ENCODE measurements at places on chromosomes 7 and 10. TPM values are rescaled to one million over a fixed set of nuclear protein-coding genes. Genes with fewer than 3 reads are reported as not detected.

EPDR1 gene
- total RNA-seq, result 3.5 TPM

PTPRZ1 gene
- 40.0 TPM for total RNA-seq

NXPH1 gene
- 3.5 TPM for total RNA-seq

CACNB2 gene
- total RNA-seq, result 1.5 TPM

ANKRD61 gene
- total RNA-seq, result 1.7 TPM

GDI2 gene
- total RNA-seq, result 322 TPM

RBM33 gene
- total RNA-seq, result 32.6 TPM

NPSR1 gene
- not detected for total RNA-seq

FAM171A1 gene
- total RNA-seq, result 44.7 TPM

HOXA9 gene
- 2.8 TPM for total RNA-seq

AKR1C1 gene
- 27.7 TPM for total RNA-seq

CDC14C gene
- not detected for total RNA-seq

MYO3A gene
- total RNA-seq, result not detected

DNA sequence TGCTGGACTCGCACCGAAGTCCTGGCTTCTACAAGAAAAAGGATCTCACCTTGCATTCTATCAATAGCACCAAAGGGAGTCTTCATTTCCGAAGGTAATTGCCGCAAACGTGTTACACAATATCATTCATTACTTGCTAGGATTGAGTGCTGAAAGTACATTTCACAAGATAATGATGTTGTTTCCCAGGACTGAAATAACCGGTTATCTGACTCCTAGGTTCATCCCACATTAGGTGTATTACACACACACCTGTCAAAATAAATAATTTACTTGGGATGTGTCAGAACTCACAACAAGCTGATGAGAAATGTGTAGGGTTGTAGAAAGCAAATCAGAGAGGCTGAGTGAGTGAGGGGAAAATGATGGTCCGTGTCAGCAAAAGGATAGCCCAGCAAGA, 219.4 kb upstream of the RHOBTB1 start:
- no peak for ATAC-seq

- ATAC-seq, result peak; percentile 27
These were observed 27.4 kb upstream of the FXYD4 start for GRCh38 chr10:43344051-43344450.

- no peak for ATAC-seq
These were observed 134.3 kb upstream of the TNRC18 start for GRCh38 chr7:5557920-5558401.

GRCh38 chr7:15219758-15220157, 317.2 kb upstream of the DGKB start:
- ATAC-seq, result no peak

- no peak for ATAC-seq
These were observed 239.6 kb downstream of the SKAP2 start for GRCh38 chr7:26624839-26625238.

GRCh38 chr10:11894381-11895107, 71.4 kb downstream of the PROSER2 start:
- ATAC-seq, result no peak

DNA sequence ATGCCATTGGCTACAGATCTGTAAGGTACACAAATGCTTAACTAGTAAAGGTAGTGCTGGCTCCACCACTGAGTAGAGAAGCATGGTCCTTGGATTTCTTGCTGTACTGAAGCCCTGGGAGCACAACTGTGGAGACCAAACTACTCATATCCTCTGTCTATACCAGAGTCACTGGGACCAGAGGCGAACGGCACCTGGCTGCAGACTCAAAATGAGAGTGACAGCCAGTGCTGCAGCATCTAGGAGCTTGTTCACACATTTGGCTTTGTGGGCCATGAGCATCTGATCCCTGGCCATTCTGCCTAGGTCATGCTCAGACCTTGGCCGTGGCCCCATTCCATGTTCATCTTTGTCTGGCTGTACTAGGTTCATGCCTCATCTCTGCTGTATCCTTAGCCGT, 31.9 kb downstream of the LRRC18 start:
- ATAC-seq, result no peak

GRCh38 chr7:140079121-140079536, 16.4 kb upstream of the PARP12 start:
- no peak for ATAC-seq

DNA sequence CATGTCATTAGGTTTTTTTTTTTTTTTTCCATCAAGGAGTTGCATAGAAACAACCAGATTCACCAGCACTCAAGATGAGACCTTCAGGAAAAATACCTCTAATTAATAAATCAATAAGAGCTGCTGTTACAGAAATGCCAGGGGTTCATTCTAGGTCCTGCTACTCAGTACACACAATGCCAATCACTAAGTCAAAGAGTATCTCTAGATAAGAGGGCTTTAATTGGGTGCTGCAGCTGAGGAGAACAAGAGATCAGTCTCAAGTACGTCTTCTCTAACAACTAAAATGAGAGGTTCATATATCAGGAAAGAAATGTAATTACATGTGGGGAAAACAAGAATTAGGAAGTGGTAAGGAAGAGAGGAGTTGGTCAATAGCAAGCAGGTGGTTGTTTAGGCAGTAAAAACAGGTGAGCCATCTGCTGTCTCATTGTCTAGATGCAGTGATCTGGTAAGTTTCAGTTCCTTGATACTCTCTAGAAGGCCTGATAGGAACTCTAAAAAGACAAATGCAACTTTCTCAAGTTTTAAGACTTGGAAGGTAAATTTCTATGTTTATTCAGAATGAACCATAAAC, 272.9 kb upstream of the ZWINT start:
- ATAC-seq, result no peak

- ATAC-seq, result no peak
These were observed 454.8 kb downstream of the KCNMA1 start for GRCh38 chr10:77182803-77183202.

- ATAC-seq, result no peak
These were observed 23.1 kb downstream of the WASL start for GRCh38 chr7:123725586-123726171.

- ATAC-seq, result peak; percentile 34
These were observed 805 bp upstream of the HMX3 start for GRCh38 chr10:123134915-123135414.

DNA sequence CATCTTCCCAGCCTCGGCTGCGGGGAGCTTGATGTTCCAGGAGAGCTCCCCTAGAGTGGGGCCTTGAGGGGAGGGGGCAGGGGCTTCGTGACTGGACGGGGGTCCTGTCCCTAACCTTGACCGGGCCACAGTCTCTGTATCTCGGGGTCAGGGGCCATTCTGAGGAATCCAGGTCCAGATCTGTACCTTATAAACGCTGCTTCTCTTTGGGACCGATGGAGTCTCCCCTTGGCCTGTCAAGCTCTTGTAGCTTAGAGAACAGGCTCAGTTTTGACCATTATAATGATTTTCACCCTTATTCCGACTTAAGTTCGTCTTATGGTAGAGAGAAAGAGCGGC, 831 bp downstream of the ZKSCAN5 start:
- no peak for ATAC-seq

GRCh38 chr7:81120803-81121202, 202.0 kb upstream of the SEMA3C start:
- ATAC-seq, result no peak

- no peak for ATAC-seq
These were observed 368.4 kb upstream of the SHH start for GRCh38 chr7:156180451-156181229.

DNA sequence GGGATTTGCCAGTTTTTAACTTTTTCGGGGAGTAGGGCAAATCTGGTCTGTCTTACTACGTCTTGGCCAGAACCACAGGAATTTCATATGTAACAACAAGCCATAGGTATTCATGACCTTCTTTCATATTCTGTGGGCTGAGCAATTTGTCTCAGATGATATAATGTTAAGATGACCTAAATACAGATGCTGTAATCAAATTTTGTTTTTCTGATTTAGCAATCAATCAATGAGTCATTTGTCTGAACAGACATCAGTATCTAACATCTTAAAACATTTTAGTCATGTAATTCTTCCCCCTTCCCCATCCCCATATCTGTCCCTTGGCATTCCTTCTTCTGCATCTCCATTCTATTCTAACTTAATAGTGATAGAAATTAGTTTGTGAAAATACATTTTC, 24.8 kb upstream of the NME8 start:
- ATAC-seq, result no peak

DNA sequence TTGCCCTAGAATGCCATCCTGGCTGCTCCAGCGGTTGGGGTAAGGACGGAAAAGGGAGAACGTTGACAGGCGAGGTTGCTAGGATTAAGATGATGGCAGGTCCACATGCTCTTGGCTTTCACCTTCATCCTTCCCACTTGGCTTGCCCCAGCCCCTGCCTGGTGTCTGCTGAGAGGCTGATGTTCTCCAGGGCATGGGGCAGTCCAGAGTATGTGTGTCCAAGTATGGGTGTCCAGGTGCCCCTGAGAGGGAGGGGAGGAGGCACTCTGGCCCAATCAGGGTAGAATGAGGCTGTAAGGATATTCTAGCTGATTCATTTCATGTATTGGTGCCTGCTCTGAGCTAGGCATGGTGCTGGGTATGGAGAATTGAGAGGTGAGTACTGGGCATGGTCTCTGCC, 12.6 kb downstream of the NEURL1 start:
- ATAC-seq, result no peak

GRCh38 chr10:129662426-129662825, 195.4 kb downstream of the MGMT start:
- no peak for ATAC-seq

DNA sequence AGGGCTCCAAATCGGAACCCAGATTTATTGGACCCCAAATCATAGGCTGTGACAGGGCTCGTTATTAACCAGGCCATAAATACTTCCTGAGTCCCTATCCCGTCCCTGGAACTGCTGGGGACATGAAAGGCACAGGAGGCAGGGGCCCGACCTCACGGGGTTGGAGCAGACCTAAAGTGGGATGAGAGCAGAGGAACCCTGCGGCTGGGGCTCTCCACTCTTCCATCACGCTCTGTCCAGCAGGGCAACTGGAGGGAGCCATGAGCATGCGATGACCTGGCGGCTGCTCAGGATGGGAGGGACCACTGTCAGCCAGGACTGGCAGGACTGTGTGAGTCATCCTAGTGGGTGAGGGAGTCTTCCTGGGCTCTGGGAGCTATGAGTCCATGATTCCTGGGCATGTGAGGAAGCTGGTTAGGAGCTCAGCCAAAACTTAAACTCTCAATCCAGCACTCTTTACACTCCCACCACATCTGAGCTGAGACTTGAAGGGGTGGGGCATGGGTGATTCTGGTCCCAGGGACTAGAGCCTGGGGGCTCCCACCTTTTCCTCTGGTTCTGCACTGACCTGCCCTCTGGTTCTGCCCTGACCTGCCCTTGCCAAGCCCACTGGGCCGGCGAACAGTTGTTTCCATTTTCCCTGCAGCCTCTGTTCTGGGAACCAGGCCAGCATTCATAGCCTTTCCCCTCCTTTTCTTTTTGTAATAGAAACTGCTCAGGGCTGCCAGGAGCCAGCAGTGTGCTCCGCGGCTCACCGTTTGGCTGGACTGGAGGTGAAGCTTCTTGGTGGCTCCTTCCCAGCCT, 47.1 kb downstream of the SYPL1 start:
- ATAC-seq, result peak; percentile 97

DNA sequence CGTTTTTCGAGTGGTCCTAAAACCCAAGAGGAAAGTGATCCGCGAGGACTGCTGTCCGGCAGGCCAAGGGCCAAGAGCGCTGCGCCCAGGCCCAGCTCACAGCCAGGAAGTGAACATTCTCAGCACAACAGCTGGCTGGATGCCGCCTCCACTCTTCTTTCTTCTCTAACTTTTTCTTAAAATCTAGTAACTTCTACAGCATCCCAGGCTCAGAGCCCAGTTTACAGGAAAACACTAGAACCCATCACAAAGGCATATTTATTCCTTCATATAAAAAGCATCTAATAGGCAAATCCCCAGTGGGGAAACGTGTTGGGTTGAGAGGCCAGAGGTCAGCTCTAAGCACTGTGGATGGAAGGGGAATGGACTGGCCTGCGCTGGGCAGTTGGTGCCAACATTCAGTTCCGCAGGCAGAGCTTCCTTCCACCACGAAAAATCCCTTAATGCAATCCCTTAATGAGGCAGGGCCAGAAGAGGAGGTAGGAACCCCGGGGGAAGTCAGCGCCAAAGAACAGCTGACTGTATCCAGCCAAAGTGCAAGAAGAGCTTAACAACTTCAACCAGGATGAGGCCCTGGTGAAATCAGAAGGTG, 74.8 kb downstream of the ZRANB1 start:
- ATAC-seq, result no peak

GRCh38 chr10:23968301-23968700, 240.6 kb upstream of the KIAA1217 start:
- ATAC-seq, result peak; percentile 79

DNA sequence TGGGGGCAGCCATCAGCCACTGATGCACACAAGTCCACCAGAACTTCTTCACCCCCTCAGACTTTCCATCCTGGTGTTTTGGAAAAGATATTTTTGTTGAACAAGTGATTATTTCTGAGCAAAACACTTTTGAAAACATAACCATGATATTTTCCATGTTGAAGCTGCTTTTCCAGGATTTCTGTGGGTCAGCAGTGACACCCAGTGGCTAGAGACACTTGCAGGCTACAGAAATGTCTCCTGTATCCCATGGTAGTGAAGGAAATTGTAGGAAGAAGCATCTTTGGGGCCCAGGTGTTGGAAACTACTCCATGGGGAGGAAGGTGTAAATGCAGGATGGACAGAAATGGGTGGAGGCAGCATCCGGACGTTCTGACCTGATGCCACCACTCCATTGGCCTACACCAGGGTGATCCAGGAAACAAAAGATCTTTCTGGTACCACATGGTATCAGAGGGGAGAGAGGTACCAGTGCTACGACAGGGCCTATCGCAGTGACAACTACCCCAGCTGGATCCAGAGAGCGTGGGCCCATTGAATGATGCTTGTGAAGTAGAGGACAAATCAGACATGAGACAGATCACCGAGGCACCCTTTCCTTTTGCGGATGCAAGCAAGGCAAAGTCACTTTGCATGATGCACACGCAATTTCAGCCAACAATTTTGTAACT, 111.7 kb upstream of the COBL start:
- peak; percentile 21 for ATAC-seq

DNA sequence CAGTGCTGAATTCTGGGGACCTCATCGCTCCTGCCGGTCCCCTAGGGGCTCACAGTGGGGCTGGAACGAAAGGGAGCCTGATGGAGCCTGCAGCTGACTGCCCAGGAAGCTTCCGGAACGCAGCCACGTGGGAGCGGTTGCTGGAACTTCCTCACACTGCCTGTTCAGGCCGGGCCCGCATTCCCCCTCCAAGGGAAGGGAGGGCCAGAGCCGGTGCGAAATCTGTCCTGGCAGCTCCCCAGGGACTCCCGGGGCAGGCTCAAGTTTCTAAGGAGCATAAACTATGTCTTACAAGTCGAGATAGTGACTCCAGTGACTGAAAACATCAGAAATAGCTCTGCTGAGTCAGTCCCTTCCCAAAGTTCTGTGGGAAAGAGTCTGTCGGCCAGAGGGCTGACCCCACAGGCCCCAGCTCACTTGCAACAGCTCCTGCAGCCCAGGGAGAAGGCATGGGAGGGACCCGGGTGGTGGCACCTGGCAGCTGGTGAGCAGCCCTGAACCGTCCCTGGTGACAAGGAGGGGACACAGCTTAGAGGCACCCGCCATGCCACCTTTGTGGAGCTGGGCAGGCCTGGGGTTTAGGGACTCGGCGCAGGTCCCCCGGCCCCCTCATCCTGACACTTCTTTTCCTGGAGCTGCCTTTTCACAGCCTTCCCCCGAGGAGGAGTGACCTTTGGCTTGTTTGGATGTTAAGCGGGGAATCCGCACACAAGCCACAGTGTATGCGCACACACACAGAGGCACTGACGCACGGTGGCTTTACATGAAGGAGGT, 47.6 kb downstream of the PDGFA start:
- peak; percentile 96 for ATAC-seq
